NAMALWA (cell line): ENCODE measurements at places on chromosomes 12 and 14.

- DNase-seq = no peak
Observed at GRCh38 chr14:81286574-81287370, 66.0 kb upstream of the GTF2A1 start.

GRCh38 chr12:102120564-102120873 lies 536 bp downstream of the PARPBP start:
- no peak for DNase-seq

GRCh38 chr12:62260733-62261683 lies 804 bp downstream of the USP15 start:
- DNase-seq = peak; percentile 89

DNA sequence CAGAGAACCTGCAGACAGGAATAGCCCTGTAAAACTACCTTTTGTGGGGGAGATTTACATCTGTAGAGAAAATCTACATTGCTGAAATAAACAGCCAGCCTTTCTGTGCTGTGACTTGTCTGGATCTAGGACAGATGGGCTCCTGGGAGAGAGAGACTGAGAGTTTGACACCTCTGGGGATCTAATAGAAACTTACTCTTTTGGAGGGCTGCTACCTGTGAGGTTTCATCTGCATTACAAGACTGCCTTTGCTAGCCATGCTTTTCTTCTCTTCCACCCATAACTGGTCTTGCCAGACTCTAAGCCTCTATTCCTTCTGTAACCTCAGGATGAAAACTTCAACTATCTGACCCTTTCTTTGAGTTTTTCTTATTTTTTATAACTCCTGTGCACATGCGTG lies 452.6 kb downstream of the ZFP36L1 start:
- DNase-seq = no peak

DNA sequence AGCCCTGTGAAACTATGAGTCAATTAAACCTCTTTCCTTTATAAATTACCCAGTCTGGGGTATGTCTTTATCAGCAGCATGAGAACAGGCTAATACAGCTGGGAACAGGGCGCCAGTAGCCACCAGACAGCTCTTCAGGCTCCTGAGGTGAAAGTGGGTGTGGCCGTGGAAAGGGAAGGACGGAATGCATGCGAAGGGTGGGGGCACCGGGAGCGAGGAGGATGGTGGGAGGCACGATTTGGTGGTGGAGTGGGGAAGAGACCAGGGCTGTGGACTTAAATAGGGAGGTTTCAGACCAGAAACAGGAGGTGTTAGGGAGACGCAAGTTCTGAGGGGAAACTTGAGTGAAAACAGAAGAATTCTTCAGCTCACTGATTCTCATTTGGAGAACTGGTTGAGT lies 44.1 kb upstream of the CHST11 start:
- DNase-seq = no peak

- no peak for DNase-seq
Observed at GRCh38 chr14:56059054-56059453, 59.2 kb upstream of the PELI2 start.

DNA sequence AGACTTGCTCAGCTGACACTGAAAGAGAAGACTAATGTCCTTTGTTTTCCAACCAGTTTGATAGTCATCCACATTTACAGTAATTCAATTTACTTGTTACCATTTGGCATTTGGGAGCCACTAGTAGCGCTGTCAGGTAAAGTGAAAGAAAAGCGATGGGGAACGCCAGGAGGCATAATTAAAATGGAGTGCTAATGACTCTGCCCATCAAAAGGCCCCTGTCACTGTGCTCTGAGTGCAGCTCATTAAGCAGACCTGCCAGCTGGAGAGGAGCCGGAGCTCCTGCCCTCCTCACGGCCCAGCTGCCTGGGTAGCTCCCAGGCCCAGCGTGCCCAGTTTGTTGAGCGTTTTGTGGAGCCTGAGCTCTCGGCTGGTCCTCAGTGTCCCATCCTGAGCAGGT lies 463.6 kb upstream of the CCDC196 start:
- no peak for DNase-seq

- DNase-seq = no peak
Observed at GRCh38 chr14:81400852-81401251, 728 bp upstream of the STON2 start.

DNA sequence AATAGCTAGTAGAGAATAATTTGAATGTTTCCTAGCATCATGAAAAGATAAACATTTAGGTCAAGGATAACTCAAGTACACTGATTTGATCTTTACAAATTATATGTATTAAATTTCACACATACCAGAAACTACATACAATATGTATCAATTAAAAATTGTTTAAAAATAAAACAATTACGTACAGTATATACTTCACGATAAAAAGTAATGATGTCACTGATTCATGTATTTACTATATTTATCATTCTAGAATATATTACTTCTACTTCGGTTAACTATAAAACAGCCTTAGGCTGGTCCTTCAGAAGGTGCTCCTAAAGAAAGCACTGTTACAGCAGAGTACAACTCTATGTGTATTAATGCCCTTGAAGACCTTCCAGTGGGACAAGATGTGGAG lies 11.5 kb downstream of the RBM23 start:
- no peak for DNase-seq

DNA sequence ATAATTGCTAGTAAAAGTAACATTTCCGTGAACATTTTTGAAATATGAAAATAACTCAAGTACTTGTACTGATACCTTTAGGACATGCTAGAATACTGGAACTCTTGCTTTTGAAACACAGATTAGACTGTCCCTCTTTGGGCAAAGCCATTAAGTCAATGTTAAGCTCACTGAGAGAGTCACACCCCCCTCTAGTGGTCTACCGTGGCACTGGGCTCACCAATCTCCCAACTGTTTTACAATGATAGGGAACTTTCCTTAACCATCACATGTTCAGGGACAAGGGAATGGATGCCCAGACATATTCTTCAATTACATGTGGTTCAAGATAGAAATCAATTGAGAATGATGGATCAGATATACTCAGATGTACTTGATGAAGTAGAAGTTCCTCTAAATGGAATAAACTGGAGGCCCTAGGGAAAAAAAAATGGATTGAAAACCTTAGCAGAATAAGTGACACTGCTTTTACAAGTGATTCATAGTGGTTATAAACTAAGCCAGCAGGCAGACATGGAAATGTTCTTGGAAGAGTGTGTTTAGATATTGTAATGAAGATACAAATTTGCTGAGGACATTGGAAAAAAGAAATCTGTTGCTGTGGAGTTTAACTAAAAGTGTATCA lies 17.8 kb downstream of the NANOG start:
- DNase-seq = peak; percentile 79

- DNase-seq = no peak
Observed at GRCh38 chr12:124663771-124664366, 96.5 kb upstream of the NCOR2 start.

GRCh38 chr12:93572712-93573551 lies 457 bp downstream of the SOCS2 start:
- no peak for DNase-seq

GRCh38 chr14:99215277-99215676 lies 56.7 kb downstream of the BCL11B start:
- DNase-seq = no peak

DNA sequence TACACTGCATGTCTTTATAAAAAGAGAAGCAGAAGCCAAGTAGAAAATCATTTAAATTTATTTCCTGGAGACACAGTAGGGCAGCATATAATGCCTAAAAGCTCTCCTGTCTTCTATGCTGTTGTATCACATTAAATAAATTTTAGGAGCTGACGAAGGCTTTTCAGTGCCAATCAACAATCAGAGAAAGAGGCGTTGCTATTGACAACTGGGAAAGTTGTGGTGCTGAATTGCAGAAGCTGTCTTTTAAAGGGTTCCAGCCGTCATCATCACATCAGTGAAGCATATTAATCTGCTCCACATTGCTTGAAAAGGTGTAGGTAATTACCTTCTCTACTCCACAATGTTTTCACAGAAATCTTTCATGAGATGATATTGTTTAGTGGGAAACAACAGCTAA lies 103.9 kb downstream of the FSCB start:
- DNase-seq = no peak

- DNase-seq = no peak
Observed at GRCh38 chr12:49094160-49094974, at the start of gene DHH. Gene DHH, minus strand, starts transcription at chr12:49094801. Its CDS starts 289 bp downstream, at chr12:49094512.

DNA sequence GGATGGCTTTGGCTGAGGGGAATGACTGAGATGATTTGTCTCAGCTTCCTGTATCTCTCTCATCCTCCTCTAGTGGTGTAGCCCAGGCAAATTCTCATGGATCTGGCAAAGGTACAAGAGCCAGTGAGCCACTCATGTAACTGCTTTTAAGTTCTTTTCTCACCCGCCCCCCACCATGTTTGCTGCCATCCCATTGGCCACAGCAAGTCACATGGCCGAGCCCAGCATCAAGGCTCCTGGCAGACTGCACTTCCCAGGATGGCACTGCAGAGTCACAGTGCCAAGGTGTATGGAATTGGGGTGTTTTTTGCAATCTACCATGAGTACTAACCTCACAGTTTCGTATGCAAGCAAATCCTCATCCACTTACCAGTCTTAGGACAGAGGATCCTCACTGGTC lies 50.9 kb downstream of the CHST11 start:
- DNase-seq = no peak

DNA sequence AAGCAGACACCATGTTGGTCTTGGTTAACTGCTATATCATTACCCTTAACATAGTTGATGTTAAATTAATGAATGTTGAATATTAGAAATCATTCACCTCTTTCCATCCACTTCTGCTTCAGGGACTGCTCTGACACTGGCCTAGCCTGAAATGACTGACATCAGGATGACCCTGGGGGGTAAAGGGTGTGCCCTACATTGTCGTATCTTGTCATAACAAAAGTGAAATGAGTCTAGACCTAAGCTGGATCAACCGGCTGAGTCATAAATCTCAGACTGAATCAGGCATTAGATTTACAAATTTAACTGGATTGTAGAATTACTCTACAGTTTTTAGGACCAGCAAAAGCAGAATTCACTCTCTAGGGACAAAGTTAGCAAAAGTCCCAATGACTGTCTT lies 35.3 kb downstream of the KICS2 start:
- DNase-seq = no peak

DNA sequence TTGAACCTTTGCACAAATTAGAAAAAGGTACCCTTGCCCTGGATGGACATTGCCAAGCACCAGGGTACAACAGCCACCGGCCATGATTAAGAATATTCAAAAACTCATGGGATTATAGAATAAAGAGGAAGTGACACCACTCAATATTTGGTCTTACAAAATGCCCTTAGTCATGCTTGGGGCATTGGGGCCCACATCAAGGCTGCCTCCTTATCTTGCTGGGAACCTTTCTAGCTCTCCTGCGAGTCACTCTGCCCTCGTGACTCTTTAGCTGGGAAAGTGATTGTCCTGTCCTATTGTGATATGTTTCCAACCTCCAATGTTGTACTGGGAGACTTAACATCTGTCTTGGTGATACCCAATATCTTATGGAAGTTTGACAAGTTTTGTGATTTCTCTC lies 57.8 kb downstream of the GTF2A1 start:
- no peak for DNase-seq

GRCh38 chr14:99589031-99589441 lies 15.0 kb downstream of the CCDC85C start:
- DNase-seq = no peak

DNA sequence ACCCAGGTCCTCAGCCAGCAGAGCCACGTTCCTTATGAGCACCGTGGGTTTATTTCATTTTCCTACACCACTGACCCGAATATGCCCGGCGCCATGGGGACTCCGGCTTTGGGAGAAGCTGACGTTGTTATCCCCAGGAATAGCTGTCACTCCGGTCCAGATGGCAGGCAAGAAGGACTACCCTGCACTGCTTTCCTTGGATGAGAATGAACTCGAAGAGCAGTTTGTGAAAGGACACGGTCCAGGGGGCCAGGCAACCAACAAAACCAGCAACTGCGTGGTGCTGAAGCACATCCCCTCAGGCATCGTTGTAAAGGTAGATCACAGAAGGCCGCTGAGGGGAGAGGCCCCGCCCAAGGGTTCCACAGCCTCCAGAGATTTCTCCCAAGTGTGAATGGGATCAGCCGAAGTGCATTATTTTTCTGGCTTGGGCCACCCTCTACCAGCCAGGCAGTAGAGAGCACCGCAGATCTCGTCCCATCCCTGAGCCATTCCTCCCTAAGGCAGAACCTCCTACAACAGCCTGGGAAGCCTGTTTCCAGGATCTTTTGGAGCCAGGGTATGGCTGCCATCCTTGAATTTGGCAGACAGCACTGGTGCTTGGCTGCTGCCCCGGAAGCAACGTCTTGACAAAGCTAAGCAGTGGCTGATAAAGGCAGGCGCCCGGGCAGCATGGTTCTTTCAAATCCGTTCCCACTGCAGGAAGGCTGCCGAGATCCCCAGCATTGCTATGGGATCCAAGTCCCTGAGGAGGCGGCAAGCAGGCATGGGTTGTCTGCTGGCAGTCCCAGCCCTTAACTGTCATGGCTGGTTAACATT lies 17.8 kb downstream of the CDK2AP1 start:
- DNase-seq = no peak

DNA sequence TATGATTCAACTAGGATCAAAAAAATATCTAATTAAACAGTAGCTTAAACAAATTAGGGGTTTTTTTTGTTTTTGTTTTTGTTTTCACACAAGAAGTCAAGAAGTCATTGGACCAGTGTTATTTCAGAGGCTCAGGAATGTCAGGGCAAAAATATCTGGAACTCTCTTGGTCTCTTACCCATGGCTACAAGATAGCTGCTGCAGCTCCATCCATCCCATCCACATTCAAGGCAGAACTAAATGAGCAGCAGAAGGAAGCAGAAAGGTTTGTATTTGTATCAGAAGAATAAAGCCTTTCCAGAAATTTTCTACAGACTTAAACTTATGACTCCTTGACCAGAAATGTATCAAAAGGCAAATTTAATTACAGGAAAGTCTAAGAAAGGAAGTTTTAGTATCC lies 33.8 kb upstream of the BCL2L14 start:
- DNase-seq = no peak

- no peak for DNase-seq
Observed at GRCh38 chr12:59066445-59066844, 146.1 kb upstream of the LRIG3 start.

DNA sequence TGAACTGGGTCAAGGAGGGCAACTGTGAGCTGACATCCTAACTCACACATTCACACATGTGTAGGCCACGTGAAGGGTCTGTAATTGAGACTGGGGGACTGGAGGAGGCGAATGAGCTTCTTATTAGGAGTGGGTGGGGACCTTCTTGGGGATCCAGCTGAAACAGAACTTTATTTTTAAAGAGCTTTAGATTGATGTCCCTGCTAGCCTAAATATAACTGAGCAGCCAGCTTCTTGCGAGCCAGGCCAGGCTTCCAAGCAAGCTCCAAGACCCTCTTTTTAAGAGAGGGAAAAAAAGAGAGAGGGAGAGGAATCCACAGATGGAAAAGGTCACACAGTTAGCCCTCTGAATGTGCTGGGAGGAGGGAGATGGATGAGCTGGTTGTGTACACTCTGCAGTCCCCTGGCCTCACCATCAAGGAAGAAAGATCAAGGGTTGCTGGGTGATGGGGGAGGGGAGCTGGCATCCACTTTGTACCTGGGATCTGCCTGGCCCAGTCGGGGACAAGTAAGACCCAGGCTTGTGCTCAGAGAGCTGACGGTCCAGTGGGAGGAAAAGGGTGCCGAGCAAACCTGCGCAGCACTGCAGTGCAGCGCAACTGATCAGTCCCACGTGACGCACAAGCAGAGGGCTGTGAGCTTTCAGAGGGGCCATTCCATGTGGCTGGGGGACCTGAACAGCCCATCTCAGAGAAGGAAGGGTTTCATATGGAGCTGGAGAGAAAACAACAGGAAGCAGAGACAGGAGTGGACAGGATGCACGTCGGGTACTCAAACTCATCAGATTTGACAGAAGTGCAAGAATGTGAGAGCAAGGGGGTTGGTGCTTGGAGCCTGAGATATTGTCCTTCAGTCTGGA lies 154.5 kb downstream of the ZFP36L1 start:
- no peak for DNase-seq

- no peak for DNase-seq
Observed at GRCh38 chr12:32809846-32810245, 54.1 kb upstream of the YARS2 start.
